ENCODE measurements at places on chromosomes 2 and 18. TPM values are rescaled to one million over a fixed set of nuclear protein-coding genes. Genes with fewer than 3 reads are reported as not detected.

- H3K4me3 ChIP-seq: no peak overlapping the region
- no peak overlapping the region for H3K27ac ChIP-seq
- H3K4me1 ChIP-seq: no peaks in the 10 kb centered on the region
- no peaks in the 10 kb centered on the region for H3K36me3 ChIP-seq
Measured at GRCh38 chr2:123644053-123644452, 381.0 kb upstream of the CNTNAP5 start.

Gene GULP1
- 2.9 TPM for polyA plus RNA-seq

Gene DAW1
- polyA plus RNA-seq: not detected

DNA sequence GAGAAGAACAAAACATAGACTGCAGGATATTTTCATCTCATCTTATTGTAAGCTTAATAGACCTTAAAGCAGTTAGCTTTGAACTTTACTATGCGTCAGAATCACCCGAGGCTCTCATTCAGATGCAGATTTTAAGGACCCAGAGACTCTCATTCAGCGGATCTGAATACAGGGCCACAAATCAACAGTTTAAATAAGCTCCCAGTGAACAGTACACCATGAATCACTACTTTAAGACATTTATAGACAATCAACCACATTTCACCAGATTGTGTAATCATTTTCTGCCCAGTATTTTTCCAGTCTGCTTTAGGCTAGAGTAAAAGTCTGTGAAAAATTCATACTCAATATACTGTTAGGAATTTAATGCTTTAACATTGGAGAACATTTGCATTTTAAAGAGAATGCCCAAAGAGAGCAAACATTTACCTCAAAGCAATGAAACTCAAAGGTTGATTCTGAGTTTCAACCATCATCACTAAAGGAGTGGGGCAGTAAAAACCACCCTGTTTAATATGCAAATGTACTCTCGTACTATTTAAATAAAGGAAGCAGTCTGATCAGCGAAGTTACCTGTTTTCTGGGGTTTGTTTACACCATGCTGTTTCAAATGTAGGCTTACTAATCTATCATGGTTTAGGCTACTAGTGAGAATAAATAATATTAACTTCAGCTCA lies 11.0 kb upstream of the ALPK2 start:
- no peak overlapping the region for H3K4me3 ChIP-seq
- no peaks in the 10 kb centered on the region for H3K27me3 ChIP-seq
- H3K27ac ChIP-seq: no peak overlapping the region
- no peaks in the 10 kb centered on the region for H3K36me3 ChIP-seq
- H3K4me1 ChIP-seq: peaks cover 6% of the 10 kb centered on the region
- no peak for DNase-seq

Gene COL5A2
- polyA plus RNA-seq: 4.4 TPM

Gene SRD5A2
- not detected for polyA plus RNA-seq

DNA sequence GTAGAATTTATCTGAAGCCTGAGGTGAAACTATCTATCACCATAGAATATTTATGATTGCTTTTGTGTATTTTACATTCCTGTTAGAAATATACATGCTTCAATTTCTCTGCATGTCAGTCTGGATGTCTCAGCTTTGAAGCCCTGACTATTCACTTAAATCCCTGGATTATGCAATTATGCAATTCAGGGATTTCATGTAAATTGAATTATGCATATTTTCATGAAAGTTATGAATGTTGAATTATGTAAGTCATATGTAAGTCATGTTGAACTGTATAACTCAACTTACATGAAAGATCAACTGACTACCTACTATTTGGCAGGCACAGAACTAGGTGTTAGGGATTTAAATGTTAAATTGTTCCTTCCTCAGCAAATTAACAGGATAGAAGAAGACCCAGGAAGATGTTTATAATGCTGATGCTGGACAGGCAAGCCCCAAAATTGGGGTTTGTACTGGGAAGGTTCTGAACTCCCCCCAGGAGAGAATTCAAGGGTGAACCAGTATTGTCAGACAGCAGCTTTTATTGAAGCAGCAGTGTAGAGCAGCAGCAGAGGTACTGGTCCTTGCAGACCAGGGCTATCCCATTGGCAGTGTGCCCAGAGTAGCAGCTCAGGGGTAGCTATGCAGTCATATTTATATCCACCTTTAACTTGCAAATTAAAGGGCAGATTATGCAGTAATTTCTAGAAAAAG lies 236.5 kb downstream of the ZNF804A start:
- H3K27me3 ChIP-seq: no peaks in the 10 kb centered on the region
- H3K27ac ChIP-seq: no peak overlapping the region
- no peaks in the 10 kb centered on the region for H3K4me1 ChIP-seq
- no peak overlapping the region for H3K4me3 ChIP-seq
- no peaks in the 10 kb centered on the region for H3K36me3 ChIP-seq

- no peak for DNase-seq
- no peak overlapping the region for H3K27ac ChIP-seq
- peaks cover 24% of the 10 kb centered on the region for H3K27me3 ChIP-seq
Measured at GRCh38 chr2:235324324-235324723, 169.5 kb upstream of the AGAP1 start.

DNA sequence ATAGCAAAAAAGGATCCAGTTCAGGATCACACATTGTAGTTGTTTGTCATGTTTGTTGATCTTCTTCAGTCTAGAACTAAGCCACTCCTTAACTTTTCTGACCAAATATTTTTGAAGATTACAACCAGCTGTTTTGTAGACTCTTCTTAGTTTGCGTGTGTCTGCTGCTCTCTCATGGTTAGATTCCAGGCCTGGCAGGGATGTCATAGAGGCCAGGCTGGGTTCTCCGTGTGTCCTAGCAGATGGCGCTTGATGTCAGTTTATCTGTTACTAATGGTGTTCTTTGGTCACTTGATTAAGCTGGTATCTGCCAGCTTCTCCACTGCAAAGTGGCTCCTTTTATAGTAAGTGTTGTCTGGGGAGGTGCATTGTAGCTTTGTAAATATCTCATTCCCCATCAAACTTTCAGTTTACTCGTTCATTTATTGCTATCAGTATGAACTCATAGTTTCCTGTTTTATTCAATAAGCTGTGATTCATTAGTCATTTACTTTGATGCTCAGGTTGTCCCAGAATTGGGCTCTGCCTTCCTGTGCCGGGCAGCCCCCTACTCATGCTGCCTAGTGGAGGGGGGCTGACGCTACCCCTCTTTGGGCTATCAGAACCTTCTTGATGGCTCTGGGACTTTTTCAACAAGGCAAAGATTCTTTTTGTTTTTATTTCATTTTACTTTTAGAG lies 42.1 kb downstream of the GRHL1 start:
- H3K36me3 ChIP-seq: no peaks in the 10 kb centered on the region
- peaks cover 10% of the 10 kb centered on the region for H3K4me1 ChIP-seq
- H3K4me3 ChIP-seq: no peak overlapping the region
- peak overlapping the region; percentile 6 for H3K27ac ChIP-seq
- no peaks in the 10 kb centered on the region for H3K27me3 ChIP-seq

Gene CYP26B1
- polyA plus RNA-seq: 0.76 TPM

- no peak for DNase-seq
- peaks cover 5% of the 10 kb centered on the region for H3K4me1 ChIP-seq
- H3K27ac ChIP-seq: no peak overlapping the region
- H3K36me3 ChIP-seq: peaks cover 61% of the 10 kb centered on the region
Measured at GRCh38 chr2:112092286-112093041, 37.4 kb downstream of the TMEM87B start.

Gene HOXD13
- polyA plus RNA-seq: not detected

DNA sequence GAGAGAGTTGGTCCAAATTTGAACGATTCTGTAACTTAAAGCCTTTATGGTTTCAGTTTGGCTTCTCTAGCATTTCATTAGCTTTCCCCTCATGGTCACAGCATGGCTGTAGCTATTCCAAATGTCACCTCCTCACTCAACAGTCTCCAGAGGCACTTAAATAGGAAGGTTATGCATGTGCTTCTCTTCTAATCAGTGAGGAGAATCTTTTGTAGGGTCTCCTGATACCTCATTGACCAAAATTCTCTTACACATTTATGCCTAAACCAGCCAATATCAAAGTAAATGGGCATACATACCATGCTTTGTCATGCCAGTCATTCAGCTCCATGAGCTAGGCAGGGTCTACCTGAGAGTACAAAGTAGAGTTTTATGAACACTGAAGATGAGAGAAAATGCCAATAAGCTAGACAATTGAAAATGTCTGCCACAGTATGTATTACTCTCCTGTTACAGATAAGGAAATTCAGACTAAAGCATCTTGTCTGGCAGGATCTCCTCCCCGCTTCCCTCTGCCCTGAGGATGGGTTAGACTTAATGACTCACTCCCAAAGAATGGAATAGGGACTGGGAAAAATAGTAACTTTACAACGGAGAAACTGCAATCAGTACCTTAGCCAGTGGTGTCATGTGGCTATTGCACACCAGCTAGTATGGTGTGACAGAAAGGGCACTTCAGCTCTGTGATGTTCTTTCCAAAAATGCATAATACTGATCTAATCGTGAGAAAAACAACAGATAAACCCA lies 15.4 kb downstream of the DSG2 start:
- no peak overlapping the region for H3K4me3 ChIP-seq
- DNase-seq: no peak
- no peaks in the 10 kb centered on the region for H3K27me3 ChIP-seq
- H3K36me3 ChIP-seq: no peaks in the 10 kb centered on the region
- no peaks in the 10 kb centered on the region for H3K4me1 ChIP-seq

Gene QPCT
- 1.3 TPM for polyA plus RNA-seq

Gene SULT1C4
- polyA plus RNA-seq: 3.0 TPM

GRCh38 chr2:5824126-5824525 lies 131.9 kb downstream of the SOX11 start:
- DNase-seq: no peak
- H3K27ac ChIP-seq: no peak overlapping the region
- H3K36me3 ChIP-seq: no peaks in the 10 kb centered on the region
- H3K27me3 ChIP-seq: no peaks in the 10 kb centered on the region
- H3K4me3 ChIP-seq: no peak overlapping the region

DNA sequence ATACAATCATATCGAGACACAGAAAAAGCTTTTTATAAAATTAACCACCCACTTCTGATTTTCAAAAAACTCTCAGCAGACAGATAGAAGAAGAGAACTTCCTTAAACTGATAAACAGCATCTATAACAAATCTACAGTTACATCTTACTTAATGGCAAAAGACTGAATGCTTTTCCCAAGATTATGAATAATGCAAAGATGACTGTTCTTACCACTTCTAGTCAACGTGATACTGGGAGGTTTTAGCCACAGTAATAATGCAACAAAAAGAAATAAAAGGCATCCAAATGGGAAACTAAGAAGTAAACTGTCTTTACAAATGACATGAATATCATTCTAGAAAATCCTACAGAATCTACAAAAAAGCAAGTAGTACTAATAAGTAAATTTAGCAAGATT lies 58.0 kb upstream of the TMEM247 start:
- no peak overlapping the region for H3K4me3 ChIP-seq
- no peak overlapping the region for H3K27ac ChIP-seq
- H3K36me3 ChIP-seq: no peaks in the 10 kb centered on the region
- no peak for DNase-seq

GRCh38 chr2:171667041-171667440 lies 20.2 kb upstream of the DYNC1I2 start:
- no peaks in the 10 kb centered on the region for H3K36me3 ChIP-seq
- H3K27ac ChIP-seq: no peak overlapping the region
- no peaks in the 10 kb centered on the region for H3K4me1 ChIP-seq
- no peak overlapping the region for H3K4me3 ChIP-seq
- DNase-seq: no peak

- H3K36me3 ChIP-seq: no peaks in the 10 kb centered on the region
- peaks cover 18% of the 10 kb centered on the region for H3K4me1 ChIP-seq
- H3K4me3 ChIP-seq: no peak overlapping the region
- DNase-seq: no peak
- no peak overlapping the region for H3K27ac ChIP-seq
- H3K27me3 ChIP-seq: no peaks in the 10 kb centered on the region
Measured at GRCh38 chr18:8368512-8369217, 240.6 kb upstream of the RAB12 start.

DNA sequence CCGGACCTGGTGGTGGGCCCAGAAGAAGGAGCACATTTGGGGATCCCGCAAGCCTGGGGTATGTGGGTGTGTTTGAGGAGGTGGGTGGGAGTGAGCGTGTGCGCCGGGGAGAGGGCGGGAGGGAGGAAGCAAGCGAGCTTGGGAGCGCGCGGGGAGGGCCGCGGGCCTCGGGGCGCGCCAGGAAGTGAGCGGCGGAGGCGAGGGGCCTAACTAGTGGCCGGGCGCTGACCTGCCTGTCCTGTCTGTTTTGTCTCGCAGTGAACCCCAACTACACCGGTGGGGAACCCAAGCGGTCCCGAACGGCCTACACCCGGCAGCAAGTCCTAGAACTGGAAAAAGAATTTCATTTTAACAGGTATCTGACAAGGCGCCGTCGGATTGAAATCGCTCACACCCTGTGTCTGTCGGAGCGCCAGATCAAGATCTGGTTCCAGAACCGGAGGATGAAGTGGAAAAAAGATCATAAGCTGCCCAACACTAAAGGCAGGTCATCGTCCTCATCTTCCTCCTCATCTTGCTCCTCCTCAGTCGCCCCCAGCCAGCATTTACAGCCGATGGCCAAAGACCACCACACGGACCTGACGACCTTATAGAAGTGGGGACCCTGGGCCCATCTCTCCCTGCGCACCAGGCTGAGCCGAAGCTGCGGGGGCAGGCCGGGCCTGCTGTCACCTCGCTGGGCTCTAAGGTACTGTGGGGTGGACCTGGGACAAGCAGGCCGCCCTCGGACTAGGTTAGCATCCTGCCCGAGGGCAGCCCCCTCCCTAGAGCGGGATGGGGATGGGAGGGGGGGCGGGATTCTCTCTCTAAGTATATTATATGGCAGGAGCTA lies 1.2 kb downstream of the HOXD4 start:
- H3K27me3 ChIP-seq: peaks cover 79% of the 10 kb centered on the region
- H3K4me3 ChIP-seq: no peak overlapping the region
- no peak overlapping the region for H3K27ac ChIP-seq
- DNase-seq: no peak

Gene LYPD1
- 0.33 TPM for polyA plus RNA-seq

DNA sequence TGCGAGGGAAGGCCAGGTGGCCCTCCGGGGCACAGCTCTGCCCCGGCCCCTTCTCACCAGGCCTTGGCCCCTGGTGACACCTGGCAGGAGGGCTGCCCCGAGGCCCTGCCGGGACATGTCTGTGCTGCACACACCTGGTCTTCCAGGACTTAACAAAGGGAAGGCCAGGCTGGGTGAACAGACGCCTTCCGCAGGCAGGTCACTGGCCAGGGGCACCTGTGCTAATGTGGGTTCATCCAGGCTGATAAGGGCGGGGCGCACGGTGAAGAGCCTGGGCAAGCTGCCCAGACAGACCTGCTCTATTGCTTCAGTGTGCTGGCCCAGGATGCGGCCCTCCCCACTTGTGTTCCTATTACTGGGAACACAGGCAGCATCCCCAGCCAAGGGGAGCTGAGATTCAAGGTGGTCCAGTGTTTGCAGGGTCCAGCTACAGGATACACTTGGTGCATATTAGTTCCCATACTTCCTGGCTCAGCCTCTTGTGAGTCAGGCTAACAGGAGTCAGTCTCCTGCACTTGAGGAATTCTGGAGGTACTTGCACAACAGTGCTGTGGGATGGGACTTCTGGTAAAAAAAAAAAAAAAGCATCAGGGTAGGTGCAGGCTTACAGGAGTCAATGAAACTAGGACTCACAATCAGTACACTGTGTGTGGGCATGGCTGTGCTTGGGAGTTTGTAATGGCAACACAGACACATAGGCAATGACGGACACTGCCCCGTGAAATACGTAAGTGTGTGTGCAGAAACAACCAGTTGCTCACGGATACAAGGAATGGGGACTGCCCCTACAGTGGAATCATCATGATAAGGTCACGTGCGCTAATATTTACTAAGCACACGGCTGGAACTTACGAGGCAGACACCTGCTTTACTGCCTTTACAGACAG lies 261.4 kb downstream of the TWIST2 start:
- H3K4me3 ChIP-seq: no peak overlapping the region
- DNase-seq: no peak
- H3K27me3 ChIP-seq: no peaks in the 10 kb centered on the region
- peaks cover 9% of the 10 kb centered on the region for H3K4me1 ChIP-seq

Gene PLA2R1
- polyA plus RNA-seq: 0.36 TPM
